Activated CD4-positive, alpha-beta T cell treated with anti-CD3 and anti-CD28 coated beads for 4 hours (primary cell): ENCODE measurements at places on chromosomes 11 and 22.

DNA sequence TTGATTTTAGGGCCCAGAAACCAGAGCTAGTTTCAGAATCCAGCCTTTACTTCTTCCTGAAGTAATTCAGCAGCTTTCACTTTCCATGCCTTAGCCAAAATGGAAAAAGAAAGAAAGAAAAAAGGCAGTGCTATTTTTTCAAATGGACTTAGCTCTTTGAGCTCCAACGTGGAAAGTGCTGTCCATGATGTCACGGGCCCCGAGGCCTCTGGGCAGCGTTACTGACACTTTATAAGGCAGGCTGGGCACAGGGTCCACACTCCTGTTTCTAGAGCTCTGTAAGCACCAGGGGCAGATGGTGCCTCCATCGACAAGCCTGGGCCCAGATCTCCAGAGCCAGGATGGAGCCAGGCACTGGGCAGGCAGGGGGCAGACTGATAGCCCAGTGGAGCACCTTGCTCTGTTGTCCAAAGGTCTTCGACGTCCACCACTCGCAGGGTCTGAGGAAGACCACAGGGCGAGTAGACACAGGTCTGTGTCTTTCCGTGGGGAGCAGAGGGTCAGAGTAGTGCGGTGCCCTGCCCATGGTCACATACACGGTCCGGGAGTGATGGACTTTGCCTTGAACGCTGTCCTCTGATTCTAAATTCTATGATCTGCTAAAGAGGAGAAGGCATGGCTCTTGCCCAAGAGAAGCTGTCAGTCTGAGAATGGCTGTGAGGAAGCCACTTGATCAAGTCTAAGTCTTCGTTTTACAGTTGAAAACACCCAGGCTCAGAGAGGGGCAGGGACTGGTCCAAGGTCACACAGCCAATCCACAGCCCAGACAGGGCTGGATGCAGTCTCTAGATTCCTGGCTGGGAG lies 22.0 kb upstream of the WNT11 start:
- DNase-seq, result no peak

DNA sequence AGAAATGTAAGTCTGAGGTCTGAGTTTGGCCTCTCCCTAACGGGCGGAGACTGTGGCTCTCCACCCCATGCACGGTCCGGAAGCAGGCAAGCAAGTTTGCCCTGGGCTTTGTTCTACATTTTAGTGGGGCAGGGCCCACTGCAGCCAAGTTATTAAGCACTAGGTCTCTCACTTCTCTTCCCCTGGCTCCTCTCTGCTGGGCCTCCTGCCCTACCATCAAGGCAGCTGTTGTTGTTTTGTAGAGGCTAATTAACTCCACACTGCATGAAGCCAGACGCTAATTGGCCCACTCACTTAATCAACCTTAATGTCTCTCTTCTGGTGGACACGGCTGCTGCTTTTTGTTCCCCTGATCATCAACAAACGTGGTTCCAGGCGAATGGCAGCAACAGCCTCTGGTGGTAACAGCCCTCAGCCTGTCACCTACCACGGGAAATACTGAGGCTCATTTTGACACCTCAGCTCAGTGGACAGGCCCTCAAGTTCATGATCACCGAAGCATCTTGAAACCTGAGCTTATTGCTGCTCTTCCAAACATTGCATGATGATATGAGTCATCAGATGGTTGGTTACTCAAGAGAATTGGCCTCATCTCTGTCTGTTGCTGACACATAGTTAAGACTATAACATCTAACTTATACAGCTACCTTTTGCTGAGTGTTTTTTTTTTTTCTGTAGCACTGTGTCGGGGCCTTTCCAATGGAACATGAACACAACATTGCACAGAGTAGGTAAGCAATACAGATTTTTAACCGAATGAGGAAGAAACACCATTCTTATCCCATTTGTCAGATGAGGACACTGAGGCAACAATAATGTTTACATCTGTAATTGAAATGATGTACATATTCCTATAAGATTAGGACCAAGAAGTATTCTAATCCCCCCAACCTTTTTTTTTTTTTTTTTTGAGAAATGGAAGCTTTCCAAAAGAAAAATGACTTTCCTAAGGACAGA lies 20.8 kb upstream of the LMO2 start:
- no peak for DNase-seq

DNA sequence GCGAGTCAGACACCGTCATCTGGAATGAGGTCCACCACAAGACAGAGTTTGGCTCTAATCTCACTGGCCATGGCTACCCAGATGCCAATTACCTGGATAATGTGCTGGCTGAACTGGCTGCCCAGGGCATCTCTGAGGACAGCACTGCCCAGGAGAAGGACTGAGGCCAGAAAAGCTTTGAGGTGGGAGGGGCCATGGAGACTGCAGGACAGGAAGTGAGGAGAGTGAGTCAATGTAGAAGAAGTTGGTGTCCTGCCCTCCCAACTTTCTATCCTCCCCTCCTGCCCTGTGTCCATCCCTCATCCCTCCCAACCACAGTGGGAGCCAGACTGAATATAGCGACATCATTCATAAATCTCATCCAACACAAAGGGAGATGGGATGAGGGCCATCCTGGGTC lies 8.0 kb downstream of the MPEG1 start:
- DNase-seq, result no peak

DNA sequence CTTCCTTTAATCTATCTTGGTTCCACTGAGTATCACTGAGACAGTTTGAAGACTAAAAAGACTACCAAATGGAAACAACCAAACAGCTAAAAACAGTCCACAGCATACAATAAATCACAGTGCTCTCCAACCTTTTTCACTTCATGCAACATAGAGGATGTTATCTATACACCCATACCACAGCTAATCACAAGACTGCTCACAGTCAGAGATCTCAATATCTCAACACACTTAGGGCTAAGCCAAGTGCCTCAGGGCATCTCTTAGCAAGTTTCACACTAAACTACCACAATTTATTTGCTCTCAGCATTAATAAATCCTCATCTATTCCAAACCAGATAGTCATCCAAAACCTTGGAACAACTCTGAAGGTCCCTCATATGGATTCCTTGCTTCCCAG lies 129.4 kb downstream of the SBF2 start:
- no peak for DNase-seq

DNA sequence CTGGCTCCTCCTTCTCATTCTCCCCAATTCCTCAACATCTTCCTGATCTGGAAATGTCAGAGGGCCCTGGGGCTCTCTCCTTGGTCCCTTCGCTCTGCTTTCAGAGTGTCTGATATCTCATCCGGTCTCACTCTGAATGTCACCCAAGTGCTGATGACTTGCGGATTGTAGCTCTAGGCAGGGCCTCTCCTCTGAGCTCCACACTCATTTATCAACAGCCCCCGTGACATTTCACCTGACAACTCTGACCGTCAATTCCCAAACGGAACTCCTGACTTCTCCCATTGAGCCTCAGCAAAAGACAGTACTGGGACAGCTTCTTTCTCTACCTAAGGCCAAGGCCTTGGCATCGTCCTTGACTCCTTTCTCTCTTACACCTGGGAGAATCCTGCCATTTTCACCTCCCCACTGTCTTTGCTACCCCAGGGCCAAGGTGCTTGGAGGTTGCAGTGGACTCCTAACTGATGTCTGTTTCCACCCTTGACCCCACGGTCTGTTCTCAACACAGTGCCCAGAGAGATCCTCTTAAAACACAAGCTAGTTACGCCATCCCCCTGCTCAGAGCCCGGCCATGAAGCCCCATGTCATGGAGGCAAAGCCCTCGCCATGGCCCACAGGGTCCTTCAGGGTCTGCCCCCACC lies 57.5 kb upstream of the THY1 start:
- DNase-seq, result no peak

- no peak for DNase-seq
Measured at GRCh38 chr11:65381716-65382032, 772 bp downstream of the SLC25A45 start.

GRCh38 chr11:126832387-126832786 lies 168.2 kb downstream of the KIRREL3 start:
- no peak for DNase-seq

DNA sequence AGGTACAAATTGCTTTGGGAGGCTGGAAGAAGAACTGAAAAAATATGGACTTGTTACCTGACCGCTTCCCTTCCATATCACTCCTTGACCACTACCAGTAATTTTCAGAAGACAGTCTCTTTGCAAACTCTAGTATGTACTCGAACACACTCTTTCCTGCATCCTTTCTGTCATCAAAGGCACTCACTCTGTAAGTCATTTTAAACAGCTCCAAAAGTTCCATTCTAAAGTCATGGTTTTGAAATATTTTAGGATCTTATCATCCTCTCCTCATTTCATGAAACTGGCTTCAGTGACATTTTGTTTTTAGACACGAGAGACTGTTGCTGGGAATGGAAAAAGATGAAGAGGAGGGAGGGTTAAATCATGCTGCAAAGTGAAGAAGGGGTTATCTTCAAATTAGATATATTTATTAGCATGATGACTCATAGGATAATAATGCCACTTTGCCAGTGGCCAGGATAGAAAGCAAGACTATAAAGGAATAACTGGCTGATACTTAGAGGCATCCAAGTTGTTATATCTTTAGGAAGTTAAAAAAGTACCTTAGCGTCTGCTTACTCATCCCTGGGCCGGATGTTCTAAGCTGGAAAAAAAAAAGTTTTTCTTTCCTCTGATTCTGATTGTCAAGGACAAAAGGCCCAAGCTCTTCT lies 549.3 kb downstream of the METTL15 start:
- no peak for DNase-seq

GRCh38 chr11:35276396-35277145 lies 137.6 kb downstream of the CD44 start:
- no peak for DNase-seq

DNA sequence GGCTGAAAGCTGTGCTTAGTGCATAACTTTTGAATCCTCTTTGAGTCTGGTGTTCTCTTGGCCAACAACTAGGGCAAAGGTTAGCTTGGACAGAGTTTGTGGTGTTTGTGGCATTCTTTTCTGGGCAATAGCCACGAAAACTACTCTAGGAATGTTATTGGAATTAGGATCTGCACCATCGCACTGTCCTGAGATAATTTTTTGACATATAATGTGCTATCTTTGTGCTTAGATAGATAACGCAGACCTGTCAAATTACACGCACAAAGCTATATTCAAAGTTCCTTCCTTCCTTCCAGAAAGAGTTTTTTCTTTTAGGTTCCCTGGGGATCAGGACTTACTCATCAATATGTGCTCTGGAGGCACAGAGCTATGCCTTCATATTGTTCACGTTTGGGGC lies 166.8 kb upstream of the MTMR2 start:
- DNase-seq, result no peak

- DNase-seq, result no peak
Measured at GRCh38 chr22:37080838-37081237, 28.7 kb downstream of the TMPRSS6 start.

GRCh38 chr11:70473186-70473872 lies 75.0 kb downstream of the CTTN start:
- no peak for DNase-seq

GRCh38 chr11:24496736-24497725 lies at the start of gene LUZP2:
LUZP2 (plus strand) TSS chr11:24497053.
- no peak for DNase-seq
